Endothelial cell of umbilical vein (primary cell): ENCODE measurements at places on chromosomes 4 and X.
A peak's percentile ranks its signal among the peaks of the same experiment; 100 is the strongest.

DNA sequence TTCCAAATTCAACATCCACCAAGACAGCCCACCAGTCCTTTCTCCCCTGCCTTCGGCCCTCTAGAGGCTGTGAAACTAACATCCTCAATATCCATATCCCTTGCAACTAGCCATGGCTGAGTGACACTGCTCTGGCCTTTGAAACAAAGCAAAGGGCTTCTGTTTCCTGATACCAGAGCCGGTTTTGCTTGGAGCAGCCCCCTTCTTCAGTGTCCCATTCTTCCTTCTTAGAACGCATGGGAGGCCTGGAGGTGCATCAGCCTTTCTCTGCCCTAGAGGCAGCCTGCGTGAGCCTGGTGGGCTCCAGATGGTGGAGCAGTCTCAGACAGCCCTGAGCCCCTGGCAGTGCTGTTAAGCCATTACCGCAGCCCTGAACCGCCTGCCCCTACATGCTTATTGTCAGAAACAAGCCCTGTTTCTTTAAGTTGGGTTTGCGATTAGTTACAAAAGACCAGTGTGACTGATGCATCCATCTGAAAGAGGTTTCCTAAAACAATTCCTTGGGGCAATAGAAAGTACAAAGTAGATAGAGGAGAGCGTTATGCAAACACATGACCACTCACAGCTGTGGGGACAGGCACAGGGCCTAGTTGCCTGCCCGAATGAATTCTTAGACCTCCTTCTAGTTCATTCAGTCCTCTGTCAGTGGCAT, 74.1 kb downstream of the EVC start:
- no peak for DNase-seq

- DNase-seq: no peak
These were observed 65.1 kb downstream of the MAB21L2 start for GRCh38 chr4:150647008-150647407.

- DNase-seq: no peak
These were observed 82.5 kb upstream of the AFF2 start for GRCh38 chrX:148417934-148418333.

DNA sequence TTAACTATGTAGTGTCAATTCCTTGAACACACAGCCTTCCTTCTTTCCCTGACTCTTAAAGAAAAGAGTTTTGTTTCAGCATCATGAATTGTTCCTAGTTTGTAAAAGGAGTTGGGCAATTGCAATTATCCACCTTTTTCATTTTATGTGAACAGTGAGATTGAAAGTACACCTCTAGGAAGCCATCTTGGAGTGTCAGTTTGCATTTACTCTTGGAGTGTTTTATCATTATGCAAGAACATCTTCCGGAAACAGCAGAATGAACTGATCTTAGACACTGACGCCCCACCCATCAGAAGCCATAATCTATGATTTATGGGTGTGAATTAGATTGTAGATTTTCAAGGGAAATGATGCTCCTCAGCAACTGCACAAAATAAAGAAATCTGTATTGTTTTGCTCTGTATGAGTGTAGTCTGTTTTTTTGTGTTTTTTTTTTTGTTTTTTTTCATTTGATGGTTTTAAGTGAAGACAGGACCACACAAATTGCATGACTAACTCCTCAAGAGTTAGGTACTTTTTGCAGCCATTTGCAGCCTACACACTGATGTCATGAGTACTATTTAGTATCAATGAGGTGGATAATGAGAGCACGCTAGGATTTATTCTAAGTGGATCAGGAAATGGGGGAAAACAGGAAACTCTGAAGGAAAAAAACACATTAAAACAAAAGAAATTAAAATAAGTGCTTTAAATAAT, 19.5 kb upstream of the FGF2 start:
- no peak for DNase-seq

GRCh38 chr4:146273204-146273901, 59.0 kb downstream of the REELD1 start:
- DNase-seq: no peak

GRCh38 chrX:14013054-14013453, 16.6 kb downstream of the GEMIN8 start:
- no peak for DNase-seq

DNA sequence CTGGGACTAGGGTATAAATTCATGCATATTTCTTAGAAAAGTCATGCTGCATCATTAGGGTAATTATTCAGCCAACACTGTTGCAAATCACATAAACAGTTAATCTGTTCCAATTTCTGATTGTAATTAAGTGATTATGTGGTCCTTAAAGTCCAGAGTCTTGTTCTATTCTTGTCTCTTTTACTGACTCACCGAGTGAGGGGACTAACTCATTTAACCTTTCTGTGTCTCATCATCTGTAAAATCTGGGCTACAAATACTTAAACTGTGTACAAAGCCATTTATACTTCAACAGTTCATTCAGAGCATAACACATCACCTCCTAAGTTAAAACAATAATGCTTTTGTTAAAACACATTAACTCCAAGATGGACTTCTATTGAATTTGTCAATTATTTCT, 65.4 kb upstream of the KLHL13 start:
- DNase-seq: no peak

- DNase-seq: no peak
These were observed 13.1 kb upstream of the FAM13A start for GRCh38 chr4:89070041-89070440.

- no peak for DNase-seq
These were observed 3.7 kb upstream of the VSIG4 start for GRCh38 chrX:66043584-66043983.

DNA sequence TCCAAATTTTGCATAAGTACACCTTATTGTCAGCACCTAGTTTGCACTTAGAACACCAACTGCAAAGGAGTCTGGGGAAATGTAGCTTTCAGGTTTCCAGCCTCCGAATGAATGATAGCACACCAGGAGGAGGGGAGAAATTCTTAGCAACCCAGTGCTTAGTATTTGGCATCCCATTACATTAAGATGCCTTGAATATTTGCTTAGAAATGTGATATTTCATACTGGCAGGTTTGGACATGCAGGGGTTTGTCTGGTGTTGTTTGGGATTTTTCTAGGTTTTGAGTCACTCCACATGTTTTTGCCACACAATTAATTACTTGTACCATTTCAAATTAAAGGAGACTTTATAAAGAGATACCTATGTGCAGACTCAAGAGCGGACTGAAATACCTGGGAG, 60.3 kb upstream of the CAMK2D start:
- no peak for DNase-seq

GRCh38 chr4:7867701-7868435, 71.8 kb downstream of the AFAP1 start:
- DNase-seq: no peak

GRCh38 chrX:45715748-45716147, 515.1 kb upstream of the DIPK2B start:
- DNase-seq: peak; percentile 53

DNA sequence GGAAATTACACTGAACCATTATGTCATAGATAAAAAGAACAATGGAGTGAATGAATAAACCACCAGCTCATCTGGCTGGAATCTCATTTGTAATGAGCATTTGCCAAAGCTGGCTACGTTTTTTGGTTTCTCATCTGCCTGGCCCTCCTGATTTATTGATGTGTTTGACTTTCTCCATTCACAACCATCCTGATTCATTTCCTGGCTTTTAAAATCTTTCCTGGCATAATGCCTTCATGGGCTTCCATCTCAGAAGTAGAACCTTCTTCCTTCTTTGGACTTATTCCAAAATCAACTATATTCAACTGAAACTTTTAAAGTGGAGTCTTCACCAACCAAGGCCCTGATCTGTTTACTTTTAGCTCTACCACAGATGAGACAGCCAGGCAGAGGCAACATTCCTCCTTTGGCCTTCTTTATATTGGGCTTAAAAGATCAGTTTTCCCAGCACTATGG, 36.0 kb upstream of the ARSJ start:
- peak; percentile 99 for DNase-seq

DNA sequence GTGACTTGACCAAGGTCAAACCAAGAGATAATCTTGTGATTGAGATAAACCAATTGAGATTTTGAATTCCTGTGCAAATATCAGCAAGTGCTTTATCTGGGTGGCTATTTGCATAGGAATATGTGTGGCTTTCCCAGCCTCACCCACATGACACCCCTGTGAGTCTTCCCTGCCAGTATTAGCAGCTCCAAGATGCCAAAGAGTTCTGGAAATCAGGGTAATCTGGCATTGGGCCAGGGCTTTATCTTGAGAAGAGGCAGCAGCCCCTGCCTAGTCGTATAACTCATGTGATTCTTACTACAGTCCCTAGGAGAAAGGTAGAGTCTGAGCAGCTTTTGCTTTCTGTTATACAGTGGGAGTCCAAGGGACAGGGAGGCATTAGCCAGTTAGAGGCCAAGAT, 87.7 kb downstream of the RLIM start:
- no peak for DNase-seq

GRCh38 chr4:86286726-86287125, 73.1 kb downstream of the MAPK10 start:
- no peak for DNase-seq

DNA sequence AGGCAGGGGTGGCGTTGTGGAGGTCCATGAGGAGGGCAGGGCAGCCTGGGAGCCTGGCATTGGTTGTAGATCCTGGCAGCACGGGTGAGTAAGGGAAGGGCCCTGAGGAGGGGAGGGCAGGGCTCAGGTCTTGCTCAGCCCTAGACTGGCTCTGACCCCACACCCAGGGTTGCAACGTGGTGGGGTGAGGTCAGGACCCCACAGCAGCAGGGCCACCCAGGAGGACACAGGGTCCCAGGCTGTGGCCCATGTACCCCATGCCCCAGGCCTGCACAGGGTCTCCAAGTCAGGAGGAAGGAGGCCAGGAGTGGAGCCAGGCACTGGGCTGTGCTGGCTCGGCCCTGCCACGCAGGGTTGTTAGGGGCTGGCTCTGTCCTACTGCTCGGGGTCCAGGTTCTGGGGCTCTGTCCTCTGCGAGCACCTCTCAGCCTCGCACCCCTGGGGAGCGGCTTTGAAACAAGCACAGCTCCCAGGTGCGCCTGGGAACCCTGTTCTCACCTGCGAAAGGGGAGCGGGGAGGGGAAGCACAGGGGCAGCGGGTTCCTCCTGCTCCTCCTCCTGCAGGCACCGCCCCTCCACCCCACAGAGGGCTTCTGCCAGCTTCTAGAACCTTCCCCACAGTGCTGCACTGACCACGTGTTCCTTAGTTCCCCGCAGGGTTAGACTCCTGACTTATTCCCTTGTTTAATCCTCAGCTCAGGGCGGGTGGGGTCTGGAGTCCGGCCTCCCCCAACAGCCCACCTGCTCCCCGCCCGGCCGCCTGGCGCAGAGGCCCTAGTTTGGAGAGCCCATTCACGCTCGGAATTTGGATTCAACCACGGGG, 20.4 kb downstream of the MSANTD1 start:
- DNase-seq: no peak

DNA sequence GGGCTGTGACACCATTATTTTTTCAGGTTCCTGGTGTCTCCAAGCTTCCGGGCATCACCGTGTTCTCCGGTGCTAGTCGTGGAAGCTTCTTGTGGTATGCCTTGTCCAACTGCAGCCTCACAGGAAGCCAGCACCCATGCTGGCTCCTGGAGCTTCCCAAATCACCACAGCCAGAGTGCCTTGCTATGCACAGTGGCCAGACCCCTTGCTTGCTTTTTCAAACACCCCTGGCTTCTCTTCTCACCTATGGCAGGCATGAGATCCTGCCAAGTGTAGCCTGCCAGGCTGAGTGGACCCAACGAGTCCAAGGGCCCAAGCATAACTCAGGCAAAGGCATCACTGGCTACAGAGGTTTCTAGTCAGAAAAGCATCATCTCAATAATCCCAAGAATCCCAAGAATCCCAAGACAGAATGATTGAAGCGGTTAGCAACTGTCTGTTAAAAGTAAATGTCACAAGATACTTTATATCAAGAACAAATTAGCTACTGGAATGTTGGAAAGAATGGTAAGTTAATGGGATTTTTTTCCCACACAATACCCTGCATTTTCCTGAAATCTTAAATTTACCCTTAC, 1522.9 kb downstream of the PCDH18 start:
- no peak for DNase-seq

DNA sequence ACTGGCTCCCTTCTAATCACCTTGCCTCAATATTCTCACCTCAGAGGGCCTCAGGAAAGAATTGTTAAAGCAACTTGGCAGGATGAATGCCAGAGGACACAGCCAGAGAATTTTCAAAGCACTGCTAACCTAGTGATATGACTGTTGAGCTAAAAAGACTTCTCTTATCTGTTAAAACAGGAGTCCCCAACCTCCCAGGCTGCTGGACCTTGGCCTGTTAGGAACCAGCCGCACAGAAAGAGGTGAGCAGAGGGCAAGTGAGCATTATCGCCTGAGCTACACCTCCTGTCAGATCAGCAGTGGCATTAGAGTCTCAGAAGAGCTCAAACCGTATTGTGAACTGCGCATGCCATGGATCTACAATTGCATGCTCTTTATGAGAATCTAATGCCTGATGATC, 1.7 kb upstream of the KCNE5 start:
- no peak for DNase-seq

DNA sequence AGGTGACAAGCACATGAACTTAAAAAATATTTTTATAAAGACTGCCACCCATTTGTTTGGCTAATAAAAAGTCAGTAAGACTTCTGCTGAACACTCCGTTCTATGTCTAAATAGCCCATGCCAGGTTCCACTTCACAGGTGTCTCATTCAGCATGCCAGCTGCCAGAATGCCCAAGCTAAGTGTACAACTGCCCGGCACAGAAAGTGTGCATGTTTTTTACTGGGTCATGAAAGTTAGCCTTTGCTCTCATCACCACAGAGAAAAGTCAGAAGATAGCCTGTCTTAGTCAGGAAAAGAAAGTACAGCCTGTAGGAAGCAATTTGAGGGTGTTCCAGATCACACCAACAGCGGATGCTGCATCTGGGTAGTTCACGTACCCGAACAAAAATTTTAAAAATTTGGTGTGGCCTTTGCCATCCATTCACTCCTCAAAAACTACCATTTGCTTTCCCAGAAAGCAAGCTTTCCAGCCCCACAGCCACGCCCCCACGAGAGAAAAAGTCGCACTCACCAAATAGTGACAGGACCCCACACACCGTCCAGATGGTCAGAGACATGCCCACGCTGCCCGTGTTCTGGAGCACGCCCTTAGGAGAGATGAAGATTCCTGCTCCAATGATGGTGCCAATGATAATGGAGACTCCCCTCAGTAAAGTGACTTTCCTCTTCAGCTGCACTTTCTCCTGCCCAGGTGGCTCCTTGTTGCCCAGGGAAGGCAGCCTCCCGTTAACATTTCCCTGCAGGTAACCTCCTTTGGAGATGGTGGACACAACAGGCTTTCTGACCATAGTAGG, 671 bp downstream of the SLC7A11 start:
- peak; percentile 54 for DNase-seq

GRCh38 chr4:146267826-146268225, 53.5 kb downstream of the REELD1 start:
- DNase-seq: no peak

- no peak for DNase-seq
These were observed 1490.1 kb upstream of the IGFBP7 start for GRCh38 chr4:58600290-58600689.

GRCh38 chr4:150140774-150141400, 62.6 kb downstream of the DCLK2 start:
- peak; percentile 80 for DNase-seq
